ENCODE measurements at places on chromosomes 16 and 17.

- DNase-seq, result no peak
Measured at GRCh38 chr17:42509409-42509808, 26.6 kb upstream of the NAGLU start.

DNA sequence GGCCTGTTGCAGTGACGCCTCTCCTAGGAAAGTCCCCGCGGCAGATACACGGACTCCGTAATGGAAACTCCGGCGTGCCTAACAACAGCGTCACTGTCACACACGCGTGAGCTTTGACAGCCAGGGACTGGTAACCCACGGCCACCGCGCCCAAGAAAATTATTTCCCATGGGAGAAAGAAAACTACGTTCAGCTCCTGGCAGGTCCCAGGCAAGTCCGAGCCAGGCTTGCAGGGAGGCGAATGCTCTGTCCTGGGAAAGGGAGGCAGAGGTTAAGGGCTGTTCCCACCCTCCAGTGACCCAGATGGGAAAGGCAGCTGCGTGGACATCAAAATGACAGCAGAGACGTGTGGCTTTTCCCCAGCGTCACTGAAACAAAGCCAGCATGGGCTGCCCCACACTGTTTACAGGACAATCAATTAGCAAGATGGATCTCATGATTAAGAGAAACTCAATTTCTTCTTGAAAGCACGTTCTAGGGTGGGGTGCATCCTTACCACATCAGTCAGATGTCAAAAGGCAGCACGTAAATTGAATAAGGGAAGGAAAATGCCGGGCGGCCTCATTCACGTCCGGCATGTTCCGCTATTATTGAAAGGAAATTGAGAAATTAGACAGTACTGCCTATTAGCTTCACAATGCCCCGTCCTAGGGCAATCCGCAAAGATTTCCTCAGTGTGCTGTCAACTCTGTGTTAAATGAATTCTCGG, 82.5 kb downstream of the NXN start:
- DNase-seq, result no peak

DNA sequence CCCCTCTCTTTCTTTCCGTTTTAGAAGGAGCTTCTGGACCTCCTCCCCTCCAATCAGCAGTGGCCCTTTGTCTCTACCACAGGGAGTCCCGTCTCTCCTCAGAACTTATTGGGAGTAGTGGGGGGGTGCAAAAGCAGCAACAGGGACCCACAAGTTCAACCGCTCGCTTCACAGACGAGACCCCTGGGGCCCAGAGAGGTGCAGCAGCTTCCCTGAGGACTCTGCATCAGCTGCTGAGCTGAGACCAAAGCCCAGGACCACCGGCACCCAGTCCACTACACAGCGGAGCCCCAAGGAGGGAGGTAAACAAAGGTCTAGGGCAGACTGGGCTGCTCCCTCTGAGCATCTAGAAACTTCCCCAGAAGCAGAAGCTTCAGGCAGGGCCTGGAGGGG, 123.9 kb downstream of the SDK2 start:
- DNase-seq, result no peak

- DNase-seq, result no peak
Measured at GRCh38 chr16:82137822-82138167, 32.2 kb downstream of the MPHOSPH6 start.

Data from fibroblast of skin of left biceps (primary cell).